AG04450 (cell line): ENCODE measurements at places on chromosomes 7 and 10.

DNA sequence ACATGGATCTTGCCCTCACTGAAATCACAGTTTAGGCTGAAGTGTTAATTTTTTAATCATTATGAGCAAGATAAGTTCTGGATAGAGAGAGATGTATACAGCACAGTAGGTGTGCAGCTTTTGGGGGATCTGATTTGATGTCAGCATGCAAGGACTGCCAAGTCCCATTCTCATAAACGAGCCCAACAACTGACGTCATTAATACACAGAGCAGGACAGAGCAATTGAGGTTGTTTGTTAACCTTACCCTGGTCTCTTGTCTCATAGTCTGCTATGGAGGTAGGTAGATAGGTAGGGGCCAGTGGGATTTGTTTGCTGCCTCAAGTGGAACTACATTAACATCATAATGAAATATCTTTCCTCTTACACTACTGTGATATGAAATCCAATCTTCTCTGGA is 8.6 kb upstream of the TMEM229A start:
- no peak for DNase-seq

- no peak for DNase-seq
Measured at GRCh38 chr10:69641261-69641980, 11.4 kb downstream of the FAM241B start.

DNA sequence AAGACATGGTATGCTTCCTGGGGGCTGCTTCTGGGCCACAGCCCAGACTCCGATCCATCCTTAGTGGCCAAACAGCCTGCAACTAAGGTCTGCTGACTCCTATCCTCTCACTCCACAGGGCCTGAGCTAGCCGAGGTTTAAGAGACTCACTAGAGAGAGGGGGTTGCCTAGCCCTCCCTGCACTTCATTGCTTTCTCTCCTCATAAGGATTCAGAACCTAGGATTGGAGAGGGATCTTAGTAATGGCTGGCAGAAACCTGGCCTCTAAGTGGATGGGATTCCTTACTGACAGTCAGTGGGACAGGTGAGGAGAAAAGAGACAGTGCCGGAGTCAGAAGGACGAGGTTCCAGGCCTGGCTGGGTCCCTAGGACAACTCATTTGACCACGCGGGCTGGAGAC is 8.2 kb upstream of the DDIT4 start:
- no peak for DNase-seq

GRCh38 chr10:3324612-3325038 is 152.0 kb upstream of the PITRM1 start:
- no peak for DNase-seq

- no peak for DNase-seq
Measured at GRCh38 chr7:83956104-83956503, 238.5 kb downstream of the SEMA3A start.

GRCh38 chr7:100963386-100963785 is 6.0 kb upstream of the MUC12 start:
- no peak for DNase-seq

- no peak for DNase-seq
Measured at GRCh38 chr10:98238391-98238790, 29.6 kb downstream of the LOXL4 start.

- DNase-seq, result peak; percentile 18
Measured at GRCh38 chr10:60123172-60123571, 216.8 kb upstream of the CCDC6 start.

GRCh38 chr10:8338177-8338766 is 283.8 kb downstream of the GATA3 start:
- DNase-seq, result no peak
